Stimulated activated CD4-positive, alpha-beta T cell treated with anti-CD3 and anti-CD28 coated beads, Interleukin-2, amount 100 ng/mL, for 24 hours (primary cell): ENCODE measurements at places on chromosomes 12 and 14.

- DNase-seq: no peak
These were observed 145.0 kb downstream of the BTG1 start for GRCh38 chr12:92000597-92000996.

DNA sequence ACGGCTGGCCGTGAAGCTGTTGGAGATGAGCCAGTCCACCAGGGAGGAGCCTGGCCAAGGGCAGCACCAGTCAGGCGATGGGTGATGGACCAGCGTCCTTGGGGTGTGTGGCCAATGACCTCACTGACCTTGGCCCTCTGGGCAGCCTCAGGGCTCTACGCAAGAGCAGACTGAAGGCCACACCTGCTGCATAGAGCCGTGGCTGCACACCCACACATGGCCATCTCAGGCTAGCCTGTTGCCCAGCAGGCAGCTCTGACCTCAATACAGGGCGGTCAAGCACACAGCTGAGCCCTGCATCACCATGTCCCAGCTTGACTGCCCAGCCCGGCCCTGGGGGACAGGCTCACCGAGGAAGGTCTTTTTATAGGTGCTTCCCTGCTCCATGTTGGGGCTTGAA is 19.2 kb downstream of the PLEK2 start:
- no peak for DNase-seq

- DNase-seq: no peak
These were observed 19.9 kb upstream of the KRT83 start for GRCh38 chr12:52341066-52341580.

DNA sequence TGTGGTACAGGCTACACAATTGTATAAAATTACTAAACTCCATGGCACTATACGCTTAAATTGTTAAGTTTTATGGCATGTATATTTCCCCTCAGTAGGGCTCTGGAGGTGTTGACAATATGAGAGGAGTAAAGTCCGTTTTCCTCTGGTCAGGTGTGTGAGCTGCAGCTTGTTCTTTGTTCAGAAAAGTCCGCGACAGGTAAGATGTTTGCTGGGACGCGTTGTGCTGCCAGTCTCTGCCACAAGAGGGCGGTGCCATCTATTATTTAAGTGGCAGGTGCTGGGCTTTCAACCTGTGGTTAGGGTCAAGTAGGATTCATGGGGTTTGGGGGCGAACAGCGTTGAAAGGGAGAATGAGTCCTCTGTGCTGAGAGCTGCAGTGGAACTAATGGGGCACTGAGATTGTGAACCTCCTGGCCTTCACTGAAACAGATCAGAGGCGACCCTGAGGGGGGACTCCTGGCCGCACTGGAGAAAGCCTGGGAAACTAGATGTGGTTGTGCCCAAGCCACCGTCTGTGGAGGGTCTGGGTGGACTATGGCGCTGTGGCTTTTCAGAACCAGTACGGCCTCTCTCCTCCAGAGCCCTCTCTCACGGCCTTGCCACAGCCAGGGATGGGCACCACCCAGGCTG is 179.0 kb downstream of the SLC15A4 start:
- no peak for DNase-seq

DNA sequence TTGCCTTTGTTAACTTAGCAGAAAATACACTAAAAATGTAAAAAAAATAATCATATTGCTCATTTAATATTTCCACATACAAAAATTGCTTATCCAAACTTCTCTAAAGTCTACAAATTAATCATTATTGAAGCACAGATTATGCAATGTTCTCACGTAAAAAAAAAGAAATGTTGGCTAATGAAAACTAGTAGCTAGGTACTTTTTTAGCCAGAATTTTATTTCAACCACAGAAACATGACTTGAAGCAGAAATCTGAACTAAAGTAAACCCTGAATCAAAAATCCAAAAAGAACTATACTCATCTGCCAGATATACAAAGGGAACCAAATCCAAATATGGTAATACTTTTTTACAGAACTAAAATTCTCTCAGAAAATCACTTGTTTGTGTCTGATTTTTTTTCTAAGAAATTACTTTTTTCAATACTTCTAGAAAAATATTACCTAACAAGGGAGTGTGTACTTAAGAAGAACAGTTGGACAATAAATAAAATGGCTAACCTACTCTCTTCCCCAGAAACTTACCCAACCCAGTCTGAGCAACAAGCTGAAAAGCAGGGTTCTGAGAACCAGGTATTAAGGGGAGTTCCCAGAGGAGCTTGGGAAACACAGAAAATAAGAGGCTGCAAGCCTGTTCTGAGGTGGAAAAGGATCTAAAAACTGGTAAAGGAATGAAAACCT is 78.4 kb upstream of the RAP1B start:
- no peak for DNase-seq

DNA sequence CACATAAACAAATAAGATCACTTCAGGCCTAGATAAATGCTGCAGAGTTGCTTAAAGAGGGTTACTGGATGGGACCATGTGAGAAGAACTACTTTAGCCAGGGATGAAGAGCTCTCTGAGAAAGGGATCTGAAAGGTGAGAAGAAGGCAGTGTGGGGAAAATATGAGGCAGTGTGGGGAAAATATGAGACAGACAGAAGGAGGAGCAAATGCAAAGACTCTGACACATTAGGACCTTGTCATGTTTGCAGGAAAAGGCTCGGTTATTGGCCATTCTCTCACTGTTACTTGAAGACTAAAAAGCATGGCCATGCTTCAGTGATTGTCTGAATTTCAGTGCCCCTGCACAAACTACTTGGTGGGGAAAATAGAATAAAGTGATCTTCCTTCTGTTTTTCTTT is 22.7 kb upstream of the TRIM9 start:
- no peak for DNase-seq

- DNase-seq: no peak
These were observed 87.8 kb downstream of the RIC8B start for GRCh38 chr12:106861984-106862916.

GRCh38 chr14:74649167-74649566 is 37.1 kb upstream of the LTBP2 start:
- no peak for DNase-seq

- no peak for DNase-seq
These were observed 201.6 kb downstream of the RAD51B start for GRCh38 chr14:68020999-68021663.

DNA sequence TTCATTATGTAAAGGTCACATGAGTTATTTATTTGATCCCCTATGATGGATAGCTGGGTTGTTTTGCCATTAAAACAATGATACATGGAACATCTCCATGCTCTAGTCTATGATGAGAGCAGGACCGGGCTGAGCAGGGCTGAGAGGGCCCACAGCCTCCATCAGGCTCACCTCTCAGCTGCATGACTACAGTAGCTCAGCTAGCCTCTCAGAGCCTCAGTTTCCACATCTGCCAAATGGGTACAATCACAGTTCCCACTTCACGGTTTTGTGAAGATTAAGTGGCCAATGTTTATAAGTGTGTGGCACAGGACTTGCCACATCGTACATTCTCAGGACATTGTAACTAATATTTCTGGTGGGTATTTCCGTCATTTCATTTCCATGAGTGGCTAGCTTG is 19.9 kb upstream of the MYL2 start:
- no peak for DNase-seq

DNA sequence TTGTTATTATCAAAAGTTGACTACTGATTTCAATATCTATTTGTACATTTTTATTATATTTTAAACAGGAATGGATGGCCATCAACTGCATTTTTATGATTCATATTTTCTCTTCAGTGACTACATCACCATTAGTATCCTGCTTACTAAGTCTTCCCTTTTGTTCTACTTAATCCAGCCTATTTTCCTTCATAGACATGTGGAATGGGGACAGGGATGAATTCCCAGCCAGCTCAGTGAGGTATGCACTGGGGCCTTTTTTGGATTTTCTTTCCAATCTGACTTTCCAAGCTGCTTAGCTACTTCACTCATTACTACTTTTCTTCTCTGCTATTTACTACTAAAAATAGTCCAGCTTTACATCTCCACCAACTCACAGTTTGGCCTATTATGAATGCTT is 38.4 kb downstream of the AKAP6 start:
- no peak for DNase-seq

DNA sequence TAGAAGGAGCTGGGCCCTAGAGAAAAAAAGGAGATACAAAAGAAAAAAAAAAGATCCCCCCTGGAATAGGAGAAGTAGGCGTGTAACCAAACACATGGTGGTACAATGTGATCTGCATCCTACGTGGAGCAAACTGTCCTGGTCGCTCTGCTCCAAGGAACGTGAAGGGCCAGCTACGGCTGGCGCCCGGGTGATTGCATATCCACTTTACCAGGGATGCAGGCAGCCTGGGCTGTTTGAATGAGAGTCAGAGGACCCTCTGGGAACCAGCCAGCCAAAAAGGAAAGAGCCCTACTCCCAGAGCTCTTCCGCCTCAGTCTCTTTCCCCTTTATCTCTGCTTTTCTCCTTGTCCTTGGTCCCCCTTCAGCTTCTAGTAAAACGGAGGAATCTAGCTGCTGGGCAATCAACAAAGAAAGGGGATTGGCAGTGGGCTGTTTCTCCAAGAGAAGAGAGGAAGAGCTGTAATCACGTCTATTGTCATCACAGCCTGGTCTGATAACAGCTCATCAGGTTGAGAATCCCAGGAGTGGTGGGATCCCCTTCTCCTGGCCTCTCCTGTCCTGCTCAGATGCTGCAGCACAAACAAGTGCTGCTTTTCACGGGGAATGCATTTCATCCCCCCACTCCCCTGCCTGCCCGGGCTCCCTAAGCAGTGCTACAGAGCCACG is 156.0 kb downstream of the ADCK1 start:
- no peak for DNase-seq

GRCh38 chr12:128313931-128314330 is 47.0 kb downstream of the TMEM132C start:
- no peak for DNase-seq

- DNase-seq: no peak
These were observed 460.2 kb downstream of the RAD51B start for GRCh38 chr14:68279777-68280233.

GRCh38 chr12:87802721-87803011 is 226.5 kb downstream of the C12orf50 start:
- no peak for DNase-seq

GRCh38 chr12:59494617-59495016 is 101.2 kb upstream of the SLC16A7 start:
- DNase-seq: no peak

DNA sequence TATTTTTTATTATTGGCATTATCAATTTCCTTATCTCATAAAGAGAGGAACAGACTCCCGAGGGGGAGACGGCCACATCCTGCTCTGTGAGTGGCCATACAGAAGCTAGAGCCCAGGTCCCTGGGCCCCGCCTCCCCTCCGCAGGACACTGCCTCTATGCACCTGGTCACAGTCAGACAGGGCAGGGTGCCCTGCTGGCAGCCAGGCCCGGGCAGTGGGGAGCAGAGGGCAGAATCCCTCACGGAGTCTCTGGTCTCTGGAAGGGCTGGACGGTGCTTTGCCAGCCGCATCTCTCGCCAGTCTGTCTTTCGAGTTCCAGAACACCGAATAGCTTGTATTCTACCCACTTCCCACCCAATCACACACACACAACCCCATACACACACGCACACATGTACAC is 16.4 kb upstream of the CACNA2D4 start:
- no peak for DNase-seq

DNA sequence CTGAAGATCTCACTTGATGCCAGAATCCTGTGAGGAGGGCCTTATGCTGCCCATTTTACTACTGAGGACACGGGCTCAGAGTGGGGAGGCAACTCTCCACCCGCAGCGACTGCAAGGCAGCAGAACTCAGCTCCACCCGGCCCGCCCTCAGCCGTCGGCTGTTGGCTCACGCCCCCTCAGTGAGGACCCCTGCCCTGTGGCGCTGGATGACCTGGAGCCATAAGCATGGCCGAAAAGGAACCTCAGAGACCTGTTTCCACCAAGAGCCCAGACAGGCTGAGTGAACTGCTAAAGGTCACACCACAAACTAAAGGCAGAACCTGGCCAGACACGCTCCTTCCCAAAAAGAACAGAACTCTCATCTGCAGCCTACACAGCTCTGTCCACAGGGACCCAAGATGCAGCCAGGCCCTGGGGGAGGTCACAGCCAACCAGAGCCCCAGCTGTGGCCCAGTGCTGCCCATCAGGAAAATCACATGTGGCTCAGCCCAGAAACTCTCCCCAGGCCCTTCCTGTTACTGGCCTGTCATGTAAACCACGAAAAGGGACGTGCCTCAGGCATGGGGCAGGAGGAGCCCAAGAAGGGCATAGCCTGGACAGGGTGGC is 32.8 kb downstream of the CCNK start:
- DNase-seq: no peak

DNA sequence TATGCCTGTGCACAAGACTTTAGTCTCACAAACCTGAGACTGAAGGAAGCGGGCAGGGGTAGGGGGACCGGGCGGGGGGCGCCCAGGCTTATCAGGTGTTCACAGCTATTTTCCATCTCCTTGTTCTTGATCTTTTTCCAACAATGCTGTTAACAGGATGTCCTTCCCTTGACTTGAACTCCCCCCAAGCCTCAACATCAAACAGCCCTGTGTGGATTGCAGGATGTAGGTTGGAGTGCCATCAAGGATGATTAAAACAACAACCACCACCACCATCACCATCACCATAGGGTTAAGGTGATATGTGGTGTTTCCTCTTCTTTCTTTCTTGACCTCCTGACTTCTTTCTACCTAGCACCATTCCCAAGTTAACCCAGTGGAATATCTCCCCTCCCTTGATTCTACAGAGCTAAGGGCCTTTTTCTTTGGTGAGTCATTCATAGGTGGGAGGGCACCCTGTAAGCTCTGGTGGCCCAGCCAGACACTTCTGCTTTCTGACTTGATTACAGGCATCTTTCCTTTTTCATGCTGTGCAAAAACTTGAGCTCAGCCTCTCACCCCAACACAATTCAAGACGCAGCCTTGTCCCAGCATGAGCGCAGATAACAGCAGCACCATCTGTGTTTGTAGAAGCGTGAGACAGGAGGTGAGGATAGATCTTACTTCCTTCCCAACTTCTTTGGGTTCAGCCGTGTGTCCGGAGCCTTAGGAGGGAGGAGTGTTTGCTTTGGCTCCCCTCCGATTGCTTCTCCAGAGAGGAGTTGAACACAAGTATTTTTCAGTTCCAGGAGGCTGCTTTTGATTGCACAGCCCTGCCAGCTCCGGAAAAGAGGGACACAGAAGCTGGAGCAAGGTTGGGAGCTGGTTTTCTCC is 26.8 kb downstream of the FLVCR2 start:
- DNase-seq: no peak

GRCh38 chr12:55797068-55797467 is 20.5 kb downstream of the SARNP start:
- no peak for DNase-seq

DNA sequence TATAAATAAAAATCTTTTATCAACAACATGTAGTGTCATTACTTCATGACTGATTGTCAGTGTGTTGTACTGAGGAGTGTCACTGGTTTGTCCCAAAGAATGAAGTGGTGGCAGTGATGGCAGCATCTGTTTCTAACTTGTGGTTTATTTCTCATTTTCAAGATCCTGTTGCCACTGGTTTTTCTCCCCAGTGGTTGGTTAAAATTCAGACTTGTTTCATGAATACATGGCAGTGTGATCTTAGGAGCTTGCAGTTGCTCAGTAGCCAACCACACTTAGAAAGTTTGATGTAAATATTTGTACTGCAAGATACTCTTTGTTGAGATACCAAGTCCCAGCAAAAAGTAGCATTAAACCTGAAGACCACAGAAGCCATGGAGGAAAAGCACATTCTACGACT is 69.8 kb downstream of the PLEKHA5 start:
- DNase-seq: no peak
